CD4-positive, alpha-beta T cell treated with Interleukin-15 for 1 hour (primary cell): ENCODE measurements at places on chromosomes 7 and 10.

DNA sequence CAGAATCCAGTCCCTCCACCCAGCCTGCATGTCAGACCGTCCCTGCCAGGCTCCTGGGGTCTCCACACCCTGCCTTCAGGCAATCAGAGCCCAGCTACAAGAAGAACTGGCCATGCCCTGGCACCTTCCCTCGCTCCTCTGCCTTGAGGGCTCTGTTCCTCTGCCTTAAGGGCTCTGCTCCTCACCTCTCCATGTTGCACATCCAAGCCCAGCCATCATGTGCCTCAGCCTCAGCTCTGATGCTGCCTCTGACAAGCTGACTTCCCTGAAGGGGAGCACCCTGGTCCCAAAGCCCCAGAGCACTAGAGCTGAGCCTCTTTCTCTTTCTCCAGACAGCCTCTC, 50.3 kb upstream of the ANTXRL start:
- no peak for DNase-seq

GRCh38 chr10:70513848-70514309, 35.3 kb downstream of the PALD1 start:
- DNase-seq: no peak

DNA sequence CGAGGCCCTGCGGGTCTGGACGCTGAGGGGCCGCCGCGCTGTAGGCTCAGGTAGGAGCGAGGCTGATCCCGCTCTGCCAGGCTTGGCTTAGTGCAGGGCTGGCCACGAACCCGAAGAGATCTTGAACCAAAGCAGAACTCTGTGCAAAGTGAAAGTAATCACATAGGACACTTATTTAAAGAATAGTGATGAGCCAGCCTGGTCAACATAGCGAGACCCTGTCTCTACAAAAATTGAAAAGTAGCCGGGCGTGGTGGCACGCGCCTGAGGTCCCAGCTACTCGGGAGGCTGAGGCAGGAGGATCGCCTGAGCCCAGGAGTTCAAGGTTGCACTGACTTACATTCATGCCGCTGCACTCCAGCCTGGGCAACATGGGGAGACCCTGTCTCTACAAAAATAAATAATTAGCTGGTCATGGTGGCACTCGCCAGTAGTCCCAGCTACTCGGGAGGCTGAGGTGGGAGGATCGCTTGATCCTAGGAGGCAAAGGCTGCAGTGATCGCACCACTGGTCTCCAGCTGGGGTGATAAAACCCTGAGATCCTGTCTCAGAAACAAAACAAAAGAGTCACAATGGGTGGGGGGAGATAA, 541 bp downstream of the ZSCAN25 start:
- DNase-seq: no peak

- no peak for DNase-seq
Observed at GRCh38 chr7:84546403-84546802, 351.8 kb upstream of the SEMA3A start.

GRCh38 chr7:99429756-99430155, 8.8 kb downstream of the PTCD1 start:
- no peak for DNase-seq

DNA sequence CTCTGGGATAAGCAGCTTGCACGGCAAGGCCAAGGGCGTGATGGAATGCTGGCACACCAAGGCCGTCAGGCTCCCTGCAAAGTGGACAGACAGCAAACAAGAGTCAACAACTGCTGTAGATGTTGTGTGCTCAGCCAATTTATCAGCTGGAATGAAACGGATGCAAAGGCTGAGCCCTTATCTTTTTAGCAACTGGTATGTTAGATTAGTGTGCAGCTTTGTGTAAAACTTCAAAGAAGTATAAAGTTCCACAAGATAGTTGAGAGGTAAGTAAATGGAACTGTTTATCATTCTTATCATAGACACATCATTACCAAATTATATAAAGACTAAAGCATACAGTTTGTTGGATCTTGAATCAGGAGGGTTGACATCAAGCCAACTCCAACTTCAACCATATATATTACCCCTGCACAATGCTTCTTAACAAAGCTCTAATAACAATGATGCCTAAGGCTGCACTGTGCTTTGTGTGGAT, 289.0 kb downstream of the TNS3 start:
- no peak for DNase-seq

DNA sequence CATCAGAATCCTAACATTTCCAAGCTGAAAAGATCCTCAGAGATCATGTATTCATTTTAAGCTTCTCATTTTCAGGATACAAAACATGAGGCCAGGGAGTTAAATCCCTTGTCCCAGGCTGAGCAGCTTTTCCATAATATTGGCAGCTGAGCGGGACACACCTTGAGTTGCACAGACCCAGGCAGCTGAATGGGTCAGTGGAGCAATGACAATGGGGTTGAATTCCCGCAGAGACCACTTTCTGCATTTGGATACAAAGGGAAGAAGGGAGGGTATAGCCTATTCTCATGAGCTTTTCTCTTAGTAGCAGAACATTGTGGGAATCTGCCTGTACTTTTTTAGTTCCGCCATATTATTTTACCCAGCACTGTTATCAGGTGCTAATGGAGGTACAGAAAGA, 49.5 kb downstream of the PRR15 start:
- no peak for DNase-seq

DNA sequence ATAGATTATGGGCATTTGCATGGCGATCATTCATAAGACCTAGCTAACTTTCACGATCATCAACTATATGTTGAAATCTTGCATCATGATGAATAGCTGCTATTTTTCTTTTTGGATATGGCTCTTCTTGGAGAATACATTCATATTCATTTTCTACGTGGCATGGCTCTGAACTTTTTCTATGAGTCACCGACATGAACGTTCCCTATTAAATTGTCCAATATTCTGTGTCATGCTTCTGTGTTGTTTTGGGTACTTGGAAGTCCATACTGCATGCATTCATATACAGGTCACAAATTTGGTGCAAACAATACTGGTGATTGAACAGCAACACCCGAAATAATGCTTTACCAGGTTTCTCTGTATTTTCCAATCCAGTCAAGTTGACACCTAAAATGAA, 37.9 kb upstream of the ANKRD1 start:
- DNase-seq: no peak
